ENCODE measurements at places on chromosomes 2 and 18. TPM values are rescaled to one million over a fixed set of nuclear protein-coding genes. Genes with fewer than 3 reads are reported as not detected.

Gene RSAD2
- total RNA-seq, result 0.27 TPM

Gene DCC
- total RNA-seq, result not detected

Gene ALPG
- total RNA-seq, result 0.22 TPM

Gene PKDCC
- 21.8 TPM for total RNA-seq

Gene KYNU
- 252 TPM for total RNA-seq

Gene SLC66A3
- total RNA-seq, result 39.9 TPM

Gene NT5C1B
- total RNA-seq, result not detected

Gene DOCK10
- total RNA-seq, result 33.5 TPM

Gene HRH4
- not detected for total RNA-seq

Gene ALPI
- total RNA-seq, result not detected
